Prostate gland (tissue), 2 donors: ENCODE measurements at places on chromosomes 16 and 17.

DNA sequence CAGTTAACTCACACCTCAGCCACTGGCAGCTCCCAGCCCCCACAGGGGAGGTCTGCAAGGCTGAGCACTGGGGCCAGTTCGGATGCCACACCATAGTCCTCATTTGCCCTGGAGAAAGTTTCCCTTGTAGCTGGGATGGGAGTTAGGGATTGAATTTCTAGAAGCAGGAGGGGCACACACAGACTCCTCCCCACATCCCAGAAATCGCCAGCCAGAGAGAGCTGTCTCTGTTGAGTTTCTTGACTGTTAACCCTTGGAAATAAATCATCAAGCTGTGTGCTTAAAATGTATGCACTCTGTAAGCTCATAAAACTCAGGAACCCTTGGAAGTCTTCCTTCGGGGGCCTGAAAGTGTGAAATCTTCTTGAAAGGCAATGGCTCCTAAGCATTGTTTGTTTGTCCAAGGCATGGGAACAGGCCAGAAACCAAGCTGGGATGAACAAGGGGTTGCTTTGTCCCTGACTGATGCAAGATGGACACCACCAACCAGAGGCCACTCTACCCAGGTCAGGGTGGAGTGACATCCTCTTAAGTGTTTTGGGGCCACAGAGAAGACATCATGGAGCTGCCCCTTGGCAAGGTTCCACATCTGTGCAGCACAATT is 394 bp upstream of the PRM3 start:
- no peak for DNase-seq

DNA sequence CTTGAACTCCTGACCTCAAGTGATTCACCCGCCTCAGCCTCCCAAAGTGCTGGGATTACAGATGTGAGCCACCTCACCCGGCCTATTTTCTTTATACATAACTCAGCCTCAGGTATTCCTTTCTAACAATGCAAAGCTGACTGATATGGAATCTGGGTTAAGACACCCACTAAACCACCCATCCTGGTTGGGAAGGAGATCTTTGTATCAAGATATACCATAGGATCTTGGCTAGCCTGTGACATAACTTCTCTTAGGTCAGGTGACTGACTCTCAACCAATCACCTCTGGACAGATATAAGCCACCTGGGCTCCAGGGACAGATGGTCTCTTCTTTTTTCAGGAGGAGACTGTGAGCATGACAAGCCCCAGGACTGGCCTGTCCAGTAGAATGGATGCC is 51.2 kb upstream of the NKD1 start:
- no peak for DNase-seq

GRCh38 chr16:83928341-83929055 is 24.5 kb upstream of the OSGIN1 start:
- DNase-seq: no peak

- DNase-seq: no peak
These were observed 14.8 kb upstream of the GAA start for GRCh38 chr17:80086616-80087015.

DNA sequence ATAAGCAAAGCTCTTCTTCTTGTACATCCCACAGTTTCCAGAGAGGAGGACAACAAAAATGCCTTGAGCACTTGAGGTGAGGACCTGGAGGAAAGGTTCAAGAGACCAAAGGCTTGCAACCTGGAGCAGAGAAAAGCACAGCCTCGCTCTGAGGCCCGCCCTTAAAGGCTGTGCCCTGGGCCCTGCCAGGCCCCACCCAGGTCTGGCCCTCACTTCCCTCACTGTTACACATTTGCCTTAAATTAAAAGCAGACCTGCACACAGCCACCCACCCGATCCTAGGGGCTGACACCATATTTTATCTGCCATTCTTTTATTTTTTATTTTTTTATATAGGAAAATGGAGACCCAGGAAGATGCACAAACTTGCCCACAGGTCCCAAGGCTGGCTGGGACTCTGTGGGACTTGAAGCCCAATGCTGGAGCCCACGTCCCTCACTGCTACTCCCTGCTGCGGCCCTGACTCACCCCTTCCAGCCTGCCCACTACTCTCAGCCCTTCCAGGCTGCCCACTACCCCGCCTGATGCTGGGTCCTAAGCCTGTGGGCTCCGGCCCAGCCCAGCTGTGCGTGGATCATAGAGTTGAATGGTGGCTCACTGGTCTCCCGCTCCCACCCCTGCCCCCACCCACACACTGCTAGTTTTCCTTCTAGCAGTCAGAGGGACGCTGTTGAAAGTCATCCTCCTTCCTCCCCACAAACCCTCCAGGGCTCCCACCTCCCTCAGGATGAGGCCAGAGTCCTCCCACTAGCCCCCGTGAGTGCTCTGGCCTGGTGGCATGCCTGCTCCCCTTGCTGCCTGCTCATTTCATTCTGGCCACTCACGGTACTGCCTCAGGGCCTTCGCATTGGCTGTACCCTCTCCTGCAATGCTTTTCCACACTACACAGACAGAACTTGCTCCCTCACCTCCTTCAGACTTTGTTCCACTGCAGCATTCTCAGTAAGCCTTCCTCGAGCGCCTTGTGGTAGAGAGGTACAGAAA is 77.6 kb upstream of the MED9 start:
- no peak for DNase-seq

DNA sequence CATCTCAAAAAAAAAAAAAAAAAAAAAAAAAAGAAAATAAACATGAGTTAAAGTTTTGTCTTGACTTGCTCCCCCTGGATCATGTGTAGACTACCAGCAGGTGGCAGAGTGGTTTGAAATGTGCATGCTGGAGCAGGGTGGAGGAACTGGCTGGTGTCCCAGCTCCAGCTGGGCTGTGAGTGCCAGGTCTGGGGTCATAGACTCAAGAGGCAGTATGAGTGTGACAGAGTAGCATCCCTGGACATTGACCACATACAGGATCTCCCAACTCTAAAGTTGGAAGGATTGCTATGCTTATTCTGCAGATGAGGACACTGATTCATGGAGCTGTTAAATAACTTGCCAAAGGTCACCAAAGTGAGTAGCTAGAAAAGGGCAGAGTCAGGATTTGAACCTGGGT is 198.0 kb upstream of the MPHOSPH6 start:
- peak; percentile 26 for DNase-seq

DNA sequence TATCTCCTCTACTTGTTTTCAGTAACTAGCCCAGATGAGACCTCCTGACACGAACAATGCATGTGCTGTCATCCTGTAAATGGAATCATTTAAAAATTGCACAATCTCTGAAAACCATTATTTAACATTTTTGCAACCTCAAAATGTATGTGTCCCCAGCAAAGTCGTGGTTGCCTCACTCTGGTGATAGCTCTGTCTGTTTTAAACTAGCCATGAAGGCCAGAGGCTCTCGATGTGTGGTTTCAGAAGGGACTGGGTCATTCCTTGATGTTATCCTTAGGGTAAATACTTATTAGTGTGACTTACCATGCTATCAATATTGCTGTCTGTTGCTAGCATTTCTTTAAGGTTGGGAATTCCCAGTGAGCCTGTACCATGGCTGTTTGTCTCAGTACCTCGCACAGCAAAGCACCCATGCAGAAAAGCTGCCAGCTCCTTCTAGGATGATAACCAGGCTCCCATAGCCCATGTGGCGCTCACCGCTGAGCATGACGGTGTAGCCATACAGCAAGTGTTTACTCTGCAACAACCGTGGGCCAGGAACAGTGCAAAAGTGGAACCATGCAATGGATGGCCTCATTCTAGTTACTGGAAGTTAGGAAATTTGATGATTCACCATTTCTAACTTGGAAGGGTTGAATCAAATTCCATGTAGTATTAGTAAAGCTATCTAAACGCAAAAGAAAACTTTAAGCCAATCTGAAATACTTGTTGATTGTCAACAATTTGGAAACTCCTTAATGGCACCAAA is 2.9 kb upstream of the PGS1 start:
- DNase-seq: no peak

DNA sequence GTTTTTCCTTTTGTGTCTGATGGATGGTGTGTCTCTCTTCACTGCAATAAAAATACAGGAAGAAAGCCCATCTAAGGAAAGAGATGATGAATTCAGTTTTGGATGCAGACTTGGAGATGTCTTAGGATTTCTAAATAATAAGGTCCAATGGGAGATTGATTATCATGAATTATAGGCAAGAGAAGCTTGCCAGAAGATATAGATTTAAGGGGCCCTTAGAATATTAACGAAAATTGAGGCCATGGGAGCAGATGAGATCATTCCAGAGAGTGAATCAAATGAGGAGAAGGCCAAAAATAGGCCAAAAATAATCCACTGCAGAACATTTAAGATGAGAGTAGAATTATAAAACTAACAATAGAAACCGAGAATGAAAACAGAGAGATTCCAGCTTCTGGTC is 63.1 kb downstream of the KCNJ2 start:
- no peak for DNase-seq

- DNase-seq: no peak
These were observed 4.0 kb downstream of the EMC6 start for GRCh38 chr17:3672571-3672970.

DNA sequence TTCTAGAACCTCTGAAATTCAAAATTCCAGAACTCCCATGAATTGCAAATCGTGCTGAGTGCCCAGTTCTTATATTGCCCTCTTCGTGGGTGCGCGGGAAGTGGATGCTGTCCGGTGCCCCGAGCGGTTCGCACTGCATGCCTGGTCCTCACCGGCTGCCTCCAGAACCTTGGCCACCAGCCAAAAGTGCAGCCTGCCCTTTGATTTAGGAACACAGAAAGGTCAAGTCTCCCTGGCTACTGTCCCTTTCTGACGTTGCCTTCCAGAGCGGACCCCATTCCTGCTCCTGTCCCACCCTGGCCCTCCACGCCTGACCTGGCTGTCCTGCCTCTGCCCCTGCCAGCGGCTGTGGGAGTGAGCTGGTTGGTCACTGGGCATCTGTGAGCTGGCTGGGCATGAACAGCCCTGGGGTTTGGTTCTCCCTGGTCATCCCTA is 9.7 kb downstream of the NEUROD2 start:
- DNase-seq: no peak

DNA sequence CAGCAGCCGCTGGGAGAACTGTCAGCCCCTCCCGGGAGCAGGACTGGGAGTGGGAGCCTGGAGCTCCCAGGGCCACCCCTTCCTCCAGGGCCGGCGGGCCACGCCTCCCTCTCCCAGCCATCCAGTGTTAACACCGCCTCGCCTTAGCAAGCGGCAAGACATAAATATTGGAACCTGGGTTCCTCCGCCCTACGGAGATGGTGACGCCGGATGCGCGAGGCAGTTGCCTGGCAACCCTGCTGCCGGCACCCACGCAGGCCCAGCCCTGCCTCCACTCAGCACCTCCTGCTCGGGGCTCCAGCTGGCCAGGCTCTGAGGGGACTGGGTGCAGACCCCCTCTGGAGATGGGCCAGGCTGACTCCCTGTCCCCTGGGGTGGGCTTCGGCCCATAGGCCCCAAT is 27.4 kb upstream of the CACNA1H start:
- no peak for DNase-seq

DNA sequence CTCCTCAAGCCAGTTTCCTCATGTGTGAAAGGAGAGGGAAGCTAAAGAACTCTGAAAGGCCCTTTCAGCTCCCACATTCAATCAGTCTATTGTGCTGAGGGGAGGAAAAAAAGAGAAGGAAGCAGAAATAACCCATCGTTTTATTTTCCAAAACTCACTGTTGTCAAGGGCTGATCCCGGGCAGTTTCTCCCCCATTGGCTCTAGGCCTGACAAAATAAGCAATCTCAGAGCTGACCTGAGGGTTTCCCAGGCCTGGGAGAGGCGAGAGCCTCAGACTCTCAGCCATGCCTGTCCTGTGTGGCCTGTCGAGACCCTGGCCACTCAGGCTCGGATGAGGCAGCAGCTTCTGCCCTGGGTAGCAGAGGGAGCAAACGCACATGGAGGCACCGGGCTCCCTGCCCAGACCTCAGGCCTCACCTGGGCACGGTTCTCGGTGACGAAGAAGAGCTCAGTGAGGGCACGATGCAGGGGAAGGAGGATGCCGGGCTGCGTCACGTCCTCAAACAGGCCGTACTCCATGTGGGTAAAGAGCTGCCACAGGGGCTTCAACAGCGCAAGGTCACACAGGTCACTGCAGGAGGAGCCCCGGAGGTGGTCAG is 45.0 kb upstream of the ATP2A3 start:
- no peak for DNase-seq

- DNase-seq: peak; percentile 42
These were observed 887 bp downstream of the ZBTB4 start for GRCh38 chr17:7478276-7479212.

DNA sequence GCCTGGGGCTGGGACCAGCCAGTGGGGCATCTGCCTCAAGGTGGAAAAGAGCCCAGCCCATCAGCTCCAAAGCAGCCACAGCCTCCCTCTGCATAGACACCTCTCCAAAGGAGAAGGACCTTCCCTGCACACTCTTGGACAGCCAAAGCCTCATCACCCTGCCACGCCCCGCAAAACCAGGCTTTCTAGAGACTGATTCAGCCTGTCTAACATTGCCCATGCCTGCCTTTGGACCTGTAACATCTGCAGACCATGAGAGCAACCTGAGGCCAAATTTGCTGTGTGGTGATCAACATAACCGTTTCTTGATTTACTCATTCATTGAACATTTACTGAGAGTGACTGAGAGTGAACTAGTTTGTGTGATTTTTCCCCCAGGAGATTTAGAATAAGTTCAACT is 219.7 kb upstream of the HSBP1 start:
- DNase-seq: no peak

- DNase-seq: no peak
These were observed 32.4 kb downstream of the ADGRG5 start for GRCh38 chr16:57574646-57575467.

GRCh38 chr17:21425736-21426135 is 49.6 kb downstream of the KCNJ12 start:
- DNase-seq: no peak

DNA sequence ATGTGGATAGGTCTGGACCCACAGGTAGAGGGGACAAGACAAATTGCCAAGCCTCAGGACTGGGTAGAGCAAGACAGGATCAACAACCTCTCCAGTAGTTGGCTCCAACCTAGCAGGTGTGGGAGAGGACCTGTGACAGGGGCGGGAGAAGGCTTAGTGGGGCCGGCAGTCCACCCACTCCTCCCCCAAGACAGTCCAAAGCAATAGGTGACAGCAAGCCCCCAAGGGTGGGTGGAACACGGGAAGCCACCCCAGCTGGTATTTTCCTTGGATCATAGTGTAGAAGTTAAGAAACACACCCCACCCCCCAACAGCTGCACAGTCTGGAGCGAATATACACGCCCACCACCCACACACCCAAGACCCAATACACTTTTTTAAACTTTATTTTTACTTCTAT is 4.1 kb upstream of the STX4 start:
- no peak for DNase-seq

DNA sequence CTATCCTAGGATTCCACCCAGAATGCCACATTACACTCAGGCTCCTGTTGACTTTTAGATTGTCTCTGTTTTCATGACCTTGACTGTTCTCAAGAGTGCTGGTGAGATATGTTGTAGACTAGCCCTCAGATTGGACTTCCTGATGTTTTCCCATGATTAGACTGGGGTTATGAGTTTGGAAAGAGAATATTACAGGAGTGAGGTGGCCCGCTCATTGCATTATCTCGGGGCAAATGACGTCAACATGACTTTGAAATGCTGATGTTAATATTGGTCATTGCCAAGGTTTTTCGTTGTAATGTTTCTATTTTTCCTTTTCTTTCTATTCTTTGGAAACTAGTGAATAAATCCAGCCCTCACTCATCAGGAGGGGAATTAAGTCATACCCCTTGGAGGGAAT is 355.7 kb upstream of the MON1B start:
- DNase-seq: no peak

GRCh38 chr17:82241183-82241925 is 12.5 kb downstream of the SLC16A3 start:
- DNase-seq: peak; percentile 66

- DNase-seq: no peak
These were observed 162.5 kb downstream of the TRIM37 start for GRCh38 chr17:58944166-58944565.
